ENCODE measurements at places on chromosomes 4 and X.

DNA sequence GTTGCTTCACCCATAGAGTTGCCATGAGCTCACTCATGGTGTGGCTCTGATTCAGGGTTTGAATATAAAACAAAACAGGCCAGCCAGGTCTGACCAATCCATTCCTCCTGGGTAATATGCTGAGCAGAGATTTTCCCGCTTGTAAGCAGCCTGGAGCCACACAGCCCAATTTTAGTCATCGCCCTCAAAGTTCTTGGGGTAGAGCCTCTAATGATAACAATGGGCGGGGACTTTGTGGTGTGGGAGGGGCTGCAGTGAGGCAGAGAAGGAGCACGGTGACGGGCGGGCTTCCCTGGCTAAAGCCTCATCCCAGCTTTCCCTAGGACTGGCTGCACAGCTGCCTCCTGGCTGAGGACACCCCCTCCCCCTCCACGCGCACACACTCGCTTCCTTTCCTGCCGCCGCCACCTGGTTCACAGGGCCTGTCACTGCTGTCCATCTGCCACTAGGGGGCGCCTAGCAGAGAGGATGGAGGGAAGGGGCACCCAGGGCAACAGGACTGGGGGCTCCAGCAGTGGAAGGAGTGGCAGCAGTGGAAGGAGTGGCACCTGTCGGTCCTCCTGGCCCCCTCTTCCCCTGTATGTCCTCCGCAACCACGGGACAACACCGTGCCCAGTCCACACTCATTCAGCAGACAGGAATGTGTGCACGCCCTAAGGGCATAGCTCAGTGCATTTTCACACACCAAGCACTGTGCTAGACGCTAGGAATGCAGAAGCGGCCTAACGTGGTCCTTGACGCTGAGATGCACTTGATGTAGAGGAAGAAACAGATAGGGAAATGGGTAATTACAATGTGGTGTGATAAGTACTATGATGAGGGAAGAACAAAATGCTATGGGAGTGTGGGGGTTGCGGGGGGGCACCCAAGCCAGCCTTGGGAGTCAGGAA is 26.8 kb downstream of the PRPS1 start:
- DNase-seq: peak; percentile 78

DNA sequence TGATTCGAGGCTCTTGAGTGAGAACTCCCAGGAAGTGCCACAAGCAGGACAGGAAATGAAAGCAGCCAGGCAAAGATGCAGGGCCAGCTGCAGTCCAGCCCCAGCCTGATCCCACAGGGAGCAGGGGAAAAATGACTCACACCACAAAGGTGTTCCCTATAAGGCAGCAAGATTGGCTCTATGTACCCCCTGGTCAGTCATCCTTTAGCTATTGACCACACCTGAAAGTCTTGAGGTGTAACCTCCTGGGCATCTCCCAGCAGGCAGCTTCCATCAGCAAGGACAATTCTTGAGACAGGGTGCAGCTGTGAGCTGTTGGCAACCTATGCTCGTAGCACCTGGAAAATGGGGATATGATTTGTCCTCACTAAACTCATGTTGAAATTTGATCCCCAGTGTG is 27.9 kb upstream of the EXOC1L start:
- peak; percentile 14 for DNase-seq

- DNase-seq: no peak
Observed at GRCh38 chrX:97260679-97261078, 377.0 kb downstream of the RPA4 start.

- no peak for DNase-seq
Observed at GRCh38 chr4:57040510-57040909, 61.8 kb downstream of the POLR2B start.

DNA sequence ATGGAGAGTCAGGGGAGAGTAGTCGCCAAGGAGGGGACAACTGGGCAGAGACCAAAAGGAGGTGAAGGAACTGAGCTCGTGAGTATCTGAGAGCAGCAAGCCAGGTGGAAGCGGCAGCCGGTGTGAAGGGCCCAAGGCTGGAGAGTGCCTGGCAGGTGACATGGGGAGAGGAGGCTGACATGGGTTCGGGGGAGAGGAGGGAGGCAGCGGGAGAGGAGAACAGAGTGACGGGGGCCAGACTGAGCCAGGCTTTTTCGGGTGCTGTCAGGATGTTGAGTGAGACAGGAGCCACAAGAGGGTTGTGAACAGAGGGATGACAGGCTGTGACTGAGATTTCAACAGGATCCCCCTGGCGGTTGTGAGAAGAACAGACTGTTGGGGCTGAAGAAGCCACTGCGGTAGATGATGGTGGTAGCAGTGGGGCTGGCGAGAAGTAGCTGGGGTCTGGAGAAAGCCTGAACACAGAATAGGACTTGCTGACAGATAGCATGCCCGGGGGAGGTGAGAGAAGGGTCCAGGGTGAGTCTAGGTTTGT is 5.7 kb downstream of the ELK1 start:
- no peak for DNase-seq

DNA sequence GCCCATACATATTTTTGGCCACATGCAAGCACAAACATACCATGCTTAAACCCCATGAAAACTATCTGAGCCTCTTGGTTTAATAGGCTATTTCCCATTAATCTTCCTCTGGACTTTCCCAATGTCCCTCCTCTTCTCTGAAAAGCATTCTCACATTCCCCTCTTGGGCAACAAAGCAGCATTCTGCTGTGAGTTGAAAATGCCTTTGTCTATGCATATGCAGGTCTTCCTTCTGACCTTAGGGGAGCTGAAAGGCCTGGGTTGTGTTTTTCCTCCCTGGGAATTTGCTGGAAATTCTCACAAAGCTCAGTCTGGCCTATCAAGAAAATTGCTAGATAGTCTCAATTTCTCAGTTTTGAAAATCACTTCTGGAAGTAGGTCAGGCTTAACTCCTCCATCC is 4.2 kb downstream of the VSIG4 start:
- DNase-seq: no peak

- no peak for DNase-seq
Observed at GRCh38 chr4:85372966-85373365, 102.0 kb upstream of the ARHGAP24 start.

DNA sequence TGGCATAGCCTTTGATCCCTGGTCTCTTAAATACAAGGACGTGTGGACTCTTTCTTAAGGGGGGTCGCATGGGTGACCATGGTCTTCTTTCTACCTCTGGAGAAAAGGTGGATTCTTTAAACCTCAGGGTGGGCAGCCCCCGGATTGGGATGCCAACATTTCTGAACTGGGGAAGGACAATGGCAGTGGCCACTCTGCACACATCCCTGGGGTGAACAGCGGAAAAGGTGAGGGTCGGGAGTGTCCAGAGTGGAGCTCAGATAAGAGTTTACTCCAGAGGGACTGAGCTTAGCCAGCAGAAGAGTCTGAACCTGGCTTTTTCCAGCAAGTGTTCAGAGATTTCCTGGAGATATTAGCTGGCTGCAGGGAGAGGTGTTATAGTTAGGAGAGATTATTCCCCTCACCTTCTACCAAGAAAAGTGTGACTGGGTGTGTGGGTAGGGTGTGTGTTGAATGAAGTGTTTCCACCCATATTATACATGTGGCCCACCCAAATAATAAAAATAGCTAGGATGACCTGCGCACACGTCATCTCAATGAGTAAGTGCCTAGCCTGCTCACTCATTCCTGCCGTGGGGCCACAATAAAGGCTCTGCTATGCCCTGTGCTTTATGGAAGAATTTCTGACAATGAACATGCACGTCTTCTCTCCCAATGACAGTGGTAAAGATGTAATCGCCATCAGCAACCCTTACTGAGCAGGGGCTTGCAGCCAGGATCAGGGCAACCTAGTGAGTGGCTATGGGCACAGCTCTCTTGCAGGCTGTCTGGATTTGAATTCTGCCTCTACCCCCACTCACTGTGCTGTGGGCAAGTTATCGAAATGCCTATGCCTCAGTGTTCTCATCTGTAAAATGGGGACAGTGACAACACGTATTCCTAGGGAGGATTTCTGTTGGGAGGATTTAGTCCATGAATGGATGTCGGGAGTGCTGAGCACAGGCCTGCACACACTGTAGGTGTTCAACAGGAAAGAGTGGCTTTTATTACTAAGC is 76.6 kb downstream of the SLC2A9 start:
- DNase-seq: no peak

DNA sequence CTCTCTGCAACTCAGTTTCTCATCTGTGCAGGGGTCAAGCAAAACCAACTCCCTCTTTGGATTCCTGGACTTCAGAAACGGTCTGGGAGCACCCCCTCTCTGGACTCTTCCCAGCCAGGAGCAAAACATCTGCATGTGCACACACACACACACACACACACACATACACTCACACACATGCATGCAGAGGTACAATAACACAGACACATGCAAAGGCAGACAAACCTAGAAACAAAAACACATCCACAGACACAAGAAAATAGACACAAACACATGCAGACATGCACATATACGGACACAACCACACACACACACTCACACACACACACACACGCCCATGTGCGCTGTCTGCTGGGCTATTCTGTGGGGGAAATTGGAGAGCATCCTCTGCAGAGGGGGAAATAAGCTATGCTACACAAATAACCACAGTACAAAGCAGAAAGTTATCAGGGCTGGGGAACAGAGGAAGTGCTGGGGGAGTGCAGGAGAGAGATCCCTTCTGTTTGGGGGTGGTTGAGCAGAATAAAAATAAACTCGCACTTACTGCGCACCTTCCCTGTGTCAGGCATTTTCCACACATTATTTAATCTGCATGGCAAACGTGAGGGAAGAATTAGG is 19.9 kb downstream of the IQSEC2 start:
- DNase-seq: no peak

DNA sequence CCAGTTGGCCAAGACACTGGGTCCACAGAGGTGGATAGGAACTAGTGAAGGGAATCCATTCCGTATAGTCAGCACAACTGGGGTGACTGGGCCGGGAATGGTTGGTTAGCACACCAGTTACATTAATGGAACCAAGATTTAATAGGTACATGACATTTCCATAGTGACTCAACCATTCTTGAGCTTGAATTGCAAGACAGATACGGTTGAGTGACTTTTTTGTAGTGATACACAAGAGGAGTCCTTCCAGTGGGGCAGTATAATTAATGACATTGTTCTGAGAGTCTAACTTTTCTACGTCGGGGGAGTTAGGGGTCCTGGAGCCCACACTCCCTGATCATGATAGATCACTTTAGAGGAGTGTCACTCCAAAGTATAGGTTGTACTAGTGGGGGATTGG is 211.6 kb upstream of the CXCL13 start:
- DNase-seq: peak; percentile 38

DNA sequence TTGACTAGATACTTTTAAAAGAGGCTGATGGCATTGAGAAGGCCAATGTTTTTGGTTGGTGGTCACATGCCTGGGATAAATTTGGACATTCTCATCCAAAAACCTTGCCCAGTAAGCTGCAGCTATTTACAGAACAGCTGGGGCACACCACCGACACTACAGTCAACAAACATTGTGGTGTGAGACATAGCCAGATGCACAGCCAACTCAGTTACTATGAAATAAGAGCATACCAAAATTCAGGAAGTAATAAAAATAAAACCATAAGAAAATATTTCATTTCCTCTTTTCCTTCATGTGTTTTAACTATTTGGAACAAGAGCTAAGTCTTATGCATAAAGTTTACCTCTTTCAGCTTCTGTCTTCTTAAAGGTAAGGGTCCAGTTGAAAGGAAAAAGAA is 8.8 kb downstream of the PPM1K start:
- no peak for DNase-seq

DNA sequence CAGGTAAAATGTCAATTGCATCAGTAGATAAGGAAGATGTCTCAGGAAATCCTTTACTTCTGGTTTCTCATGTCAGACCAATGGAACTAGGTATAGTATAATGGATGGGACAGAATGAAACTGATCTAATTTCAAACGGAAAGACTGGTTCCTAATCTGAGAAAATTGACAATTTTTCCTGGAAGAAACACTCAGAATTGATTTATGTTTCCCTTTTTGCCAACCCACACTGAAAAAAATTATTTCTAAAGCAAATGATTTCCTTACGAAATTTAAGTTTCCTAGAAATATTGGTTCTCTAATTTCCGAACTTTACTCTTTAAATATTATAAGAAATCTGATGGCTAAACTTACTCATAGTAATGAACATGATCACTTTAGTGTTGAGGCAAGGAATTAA is 19.1 kb downstream of the PPAT start:
- no peak for DNase-seq

- DNase-seq: no peak
Observed at GRCh38 chrX:37578045-37578444, 6.6 kb downstream of the LANCL3 start.

DNA sequence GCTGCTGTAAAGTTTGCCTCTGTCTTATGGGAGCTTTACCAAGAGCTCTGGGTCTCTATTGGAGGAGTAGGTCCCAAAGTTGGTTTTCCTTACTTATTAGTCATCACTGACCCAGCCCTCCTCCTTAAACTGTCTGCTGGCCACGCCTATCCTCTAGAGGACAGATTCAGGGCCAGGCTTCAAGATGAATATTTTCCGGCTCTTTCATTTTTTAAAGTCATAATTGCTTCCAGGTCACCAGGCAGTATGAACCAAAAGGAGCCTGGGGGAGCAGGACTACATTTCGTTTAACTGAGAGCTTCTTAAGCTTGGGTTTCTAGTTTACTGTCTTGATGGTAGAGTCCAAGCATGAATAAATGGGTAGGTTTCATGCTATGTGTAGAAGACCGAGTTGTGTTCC is 13.7 kb downstream of the BCORL1 start:
- no peak for DNase-seq

GRCh38 chrX:10926891-10927290 is 184.2 kb upstream of the HCCS start:
- no peak for DNase-seq

- no peak for DNase-seq
Observed at GRCh38 chr4:6216588-6216987, 16.2 kb upstream of the JAKMIP1 start.

GRCh38 chrX:33741807-33742206 is 390.3 kb downstream of the FAM47A start:
- DNase-seq: no peak

GRCh38 chrX:154426916-154427770 is 1.3 kb upstream of the ATP6AP1 start:
- no peak for DNase-seq

- DNase-seq: no peak
Observed at GRCh38 chr4:5389756-5390310, 318.5 kb downstream of the EVC2 start.

DNA sequence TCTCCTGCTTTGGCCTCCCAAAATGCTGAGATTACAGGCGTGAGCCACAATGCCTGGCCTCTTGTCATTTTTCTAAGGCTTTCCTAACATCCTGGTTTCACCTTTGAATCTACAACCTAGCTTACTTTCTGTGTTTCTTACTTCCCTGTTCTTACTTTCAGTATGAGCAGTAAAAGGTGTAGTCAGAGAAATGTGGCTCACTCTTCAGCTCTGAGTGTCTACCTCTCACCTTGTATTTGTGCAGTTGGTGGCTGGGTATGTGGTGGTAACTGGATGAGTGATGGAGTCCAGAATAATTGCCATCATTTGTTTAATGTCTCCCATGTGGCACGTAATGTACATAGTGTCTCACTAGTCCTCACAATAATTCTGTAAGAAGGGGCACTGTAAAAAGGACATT is 19.1 kb upstream of the CXCL11 start:
- no peak for DNase-seq

GRCh38 chrX:12991575-12991974 is 16.7 kb downstream of the TMSB4X start:
- no peak for DNase-seq

GRCh38 chr4:56466910-56467283 is 520 bp upstream of the SRP72 start:
- no peak for DNase-seq

GRCh38 chr4:128145727-128146126 is 84.6 kb downstream of the LARP1B start:
- no peak for DNase-seq
